ENCODE measurements at places on chromosomes 7 and 10.

- DNase-seq, result no peak
Measured at GRCh38 chr7:140403878-140404564, at the start of gene RAB19. Gene RAB19 (plus strand): TSS chr7:140404058. CDS start chr7:140407647, 3,589 bp downstream.

GRCh38 chr7:44769776-44770294 lies 21.2 kb downstream of the ZMIZ2 start:
- peak; percentile 70 for DNase-seq

- DNase-seq, result no peak
Measured at GRCh38 chr7:15609287-15609686, 47.5 kb upstream of the AGMO start.

GRCh38 chr10:14565199-14565598 lies 209.5 kb downstream of the FAM107B start:
- DNase-seq, result no peak

DNA sequence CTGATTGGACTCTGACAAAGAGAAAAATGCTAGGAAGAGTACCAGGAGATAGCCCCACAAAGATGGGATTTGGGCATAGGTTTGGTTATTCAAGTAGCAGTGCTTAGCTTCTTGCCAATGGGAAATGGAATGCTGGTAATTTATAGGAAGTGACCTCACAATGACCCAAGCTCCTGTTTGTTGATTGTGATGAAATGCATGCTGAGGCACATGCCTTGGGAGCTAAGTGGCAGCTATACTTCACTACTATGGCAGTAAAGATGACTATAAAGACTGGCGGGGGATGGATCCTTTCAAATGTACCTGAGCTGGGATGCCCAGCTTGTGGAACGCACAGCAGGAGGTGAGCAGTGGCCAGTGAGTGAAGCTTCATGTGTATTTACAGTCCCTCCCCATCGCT lies 153.8 kb downstream of the ZNF22 start:
- DNase-seq, result no peak
